H54 (cell line): ENCODE measurements at places on chromosomes 5 and 9.

DNA sequence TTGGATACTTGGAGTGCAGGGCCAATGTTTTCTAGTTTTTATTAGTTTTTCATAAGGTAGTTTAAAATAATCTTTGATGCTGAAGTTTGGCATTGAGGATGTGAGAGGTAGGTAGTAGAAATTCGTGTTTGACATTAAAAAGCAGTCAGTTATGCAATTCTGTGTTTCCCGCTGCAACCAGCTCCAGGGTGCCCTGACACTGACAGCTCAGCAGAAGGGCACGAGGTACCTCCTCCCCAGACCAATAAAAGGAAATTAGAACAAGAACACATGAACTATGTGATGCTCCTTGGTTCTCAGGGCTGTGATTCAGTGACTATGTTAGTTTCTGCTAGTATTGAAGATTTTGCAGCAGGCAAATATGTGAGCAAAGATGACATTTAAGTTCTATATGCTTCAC, 40.2 kb downstream of the NSUN2 start:
- DNase-seq, result no peak

- no peak for DNase-seq
Measured at GRCh38 chr5:5139777-5140478, at the start of gene ADAMTS16. Gene ADAMTS16, plus strand, starts transcription at chr5:5140330. Its CDS starts 138 bp downstream, at chr5:5140468.

GRCh38 chr5:152270096-152270495, 135.0 kb downstream of the NMUR2 start:
- DNase-seq, result no peak

GRCh38 chr9:134179595-134179917, 15.2 kb upstream of the RNU6ATAC start:
- DNase-seq, result no peak

- no peak for DNase-seq
Measured at GRCh38 chr5:142941245-142941644, 171.1 kb downstream of the ARHGAP26 start.

DNA sequence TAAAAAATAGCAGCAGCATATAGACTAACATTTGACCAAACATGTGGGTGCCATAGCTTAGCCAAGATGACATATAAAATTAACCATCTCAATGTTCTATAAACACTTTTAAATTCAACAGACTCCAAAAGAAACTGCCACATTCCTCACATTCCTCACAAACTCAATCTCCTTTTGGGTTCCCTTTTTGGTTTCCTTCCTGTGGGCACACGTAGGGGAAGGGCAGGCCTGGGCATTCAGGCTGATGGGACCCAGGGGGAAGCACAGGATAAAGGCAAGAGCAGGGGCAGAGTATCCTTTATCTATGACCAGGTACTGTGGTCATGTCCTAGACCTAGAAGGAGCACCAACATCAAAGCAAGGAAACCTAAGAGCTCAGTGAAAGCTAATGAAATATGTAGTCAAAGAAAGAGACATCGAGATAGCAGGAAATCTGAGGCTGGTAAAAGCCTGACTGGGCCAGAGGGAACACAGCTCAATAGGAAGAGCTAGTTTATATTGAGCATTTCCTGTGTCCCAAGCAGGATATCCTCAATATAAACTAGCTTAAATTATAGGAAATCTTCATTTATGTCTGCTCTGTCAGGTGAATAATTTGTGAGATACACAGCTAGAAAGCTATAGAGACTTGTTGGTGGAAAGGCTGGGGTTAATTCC, 13.6 kb upstream of the ERAP1 start:
- DNase-seq, result no peak

GRCh38 chr5:160773646-160774410, 78.2 kb downstream of the ATP10B start:
- no peak for DNase-seq

DNA sequence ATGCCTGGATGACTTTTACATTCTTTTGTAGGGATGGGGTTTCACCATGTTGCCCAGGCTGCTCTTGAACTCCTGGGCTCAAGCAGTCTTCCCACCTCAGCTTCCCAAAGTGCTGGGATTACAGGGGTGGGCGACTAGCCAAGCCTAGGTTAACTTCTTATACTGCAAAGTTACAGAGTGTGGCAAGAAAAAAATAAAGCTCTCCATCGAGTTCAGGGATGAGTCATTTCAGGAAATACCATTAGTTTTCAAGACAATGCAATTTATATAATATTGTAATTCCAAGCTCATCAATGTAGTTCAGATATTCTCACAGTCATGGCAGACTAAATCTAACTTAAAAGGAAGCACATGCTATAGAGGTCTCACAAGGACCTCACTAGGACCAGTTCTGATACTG, 11.5 kb upstream of the ABO start:
- no peak for DNase-seq

DNA sequence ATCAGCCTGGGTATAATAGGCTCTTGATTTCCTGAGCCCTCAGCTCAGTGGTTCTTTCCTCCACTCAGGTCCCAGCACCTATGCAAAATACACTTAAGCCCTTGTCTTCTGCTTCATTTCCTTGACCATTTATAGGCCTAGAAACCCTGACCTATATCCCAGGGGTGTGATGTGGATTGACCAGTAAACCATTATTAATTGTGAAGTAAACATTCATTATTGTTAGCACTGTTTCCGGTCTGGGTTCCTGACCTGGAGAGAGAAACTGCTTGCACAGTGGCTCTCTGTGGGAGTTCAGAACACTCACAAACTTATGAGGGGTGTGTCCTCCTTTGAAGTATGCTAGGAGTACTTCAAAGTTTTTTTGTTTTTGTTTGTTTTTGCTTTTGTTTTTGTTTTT, 19.6 kb upstream of the TOMM5 start:
- no peak for DNase-seq

DNA sequence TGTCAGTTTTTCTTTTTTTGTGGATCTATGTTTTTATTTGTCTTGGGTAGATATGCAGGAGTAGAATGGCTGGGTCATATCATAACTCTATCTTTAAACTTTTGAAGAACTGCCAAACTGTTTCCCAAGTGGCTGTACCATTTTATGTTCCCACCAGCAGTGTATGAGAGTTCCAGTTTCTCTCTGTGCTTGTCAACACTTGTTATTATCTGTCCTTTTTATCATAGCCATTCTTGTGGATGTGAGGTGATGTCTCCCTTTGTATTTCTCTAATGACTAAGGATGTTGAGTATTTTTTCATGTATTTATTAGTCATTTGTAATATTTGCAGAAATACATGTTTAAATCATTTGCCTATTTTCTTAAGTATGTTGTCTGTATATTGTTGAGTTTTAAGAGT, 17.4 kb upstream of the FAT2 start:
- DNase-seq, result no peak

DNA sequence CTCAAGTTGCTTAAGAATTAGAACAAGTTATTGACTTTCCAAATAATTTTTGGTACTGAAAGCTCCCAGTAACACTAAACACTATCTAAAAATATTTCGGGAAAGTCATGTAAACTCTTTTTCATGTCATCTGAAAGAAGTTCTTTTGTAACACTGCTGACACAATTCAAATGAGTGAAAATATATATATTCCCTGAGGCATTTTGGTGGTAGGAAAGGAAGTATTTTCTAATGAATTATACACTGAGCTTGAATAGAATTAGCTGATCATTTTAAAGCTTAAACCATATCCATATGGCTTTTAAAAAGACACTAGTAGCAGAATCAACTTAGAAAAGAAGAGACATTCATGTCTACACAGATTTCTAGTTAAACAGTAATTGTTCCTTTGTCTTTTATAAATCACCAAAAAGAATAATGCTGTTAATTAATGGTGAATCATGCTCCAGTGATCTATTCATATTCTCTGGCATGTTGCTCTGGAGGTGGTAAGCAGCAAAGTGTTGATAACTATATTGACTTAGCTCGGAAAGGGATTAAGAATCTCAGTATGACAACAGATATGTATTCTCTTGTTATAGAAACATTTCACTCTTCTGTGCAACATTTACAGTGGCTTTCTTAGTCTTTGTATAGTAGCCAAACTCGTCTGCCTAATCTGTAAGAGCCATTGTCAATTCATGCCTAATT, 27.4 kb upstream of the RFX3 start:
- no peak for DNase-seq

DNA sequence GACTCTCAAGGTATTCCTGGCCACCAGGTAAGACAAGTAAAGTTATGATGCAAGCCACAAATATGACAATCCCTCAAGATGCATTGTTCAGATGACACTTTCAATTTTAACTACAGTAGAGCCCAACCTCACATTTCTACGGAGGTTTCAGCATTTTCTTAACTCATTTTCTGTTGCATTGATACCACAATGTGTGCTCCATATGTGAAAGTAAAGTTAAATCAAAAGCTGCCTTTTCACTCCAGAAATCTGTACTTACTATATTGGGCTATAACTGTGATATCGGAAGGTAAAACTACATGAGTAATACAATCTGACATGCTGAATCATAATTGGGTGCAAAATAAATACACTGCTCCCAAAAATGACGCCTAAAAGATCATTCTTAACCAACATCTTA, 333.6 kb upstream of the MEF2C start:
- DNase-seq, result no peak

- DNase-seq, result no peak
Measured at GRCh38 chr5:156706631-156707030, 143.5 kb upstream of the PPP1R2B start.

DNA sequence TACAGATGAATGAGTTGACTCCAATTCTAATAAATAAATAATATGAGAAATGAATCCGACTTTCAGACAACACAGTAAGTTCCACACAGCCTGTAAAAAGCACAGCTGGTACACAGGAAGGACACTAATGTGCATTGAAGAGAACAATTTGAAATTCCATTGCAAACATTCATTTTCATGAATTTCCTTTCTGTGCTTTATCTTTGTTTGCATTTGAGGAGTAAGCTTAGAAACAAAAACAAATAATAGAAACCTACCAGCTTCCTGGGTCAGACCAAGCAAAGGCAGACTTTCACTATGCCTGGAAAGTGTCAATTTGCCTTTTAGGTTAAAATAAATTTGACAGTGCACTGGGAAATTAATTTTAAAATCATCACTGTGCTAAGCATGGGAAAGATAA, 143.8 kb upstream of the VLDLR start:
- DNase-seq, result no peak

DNA sequence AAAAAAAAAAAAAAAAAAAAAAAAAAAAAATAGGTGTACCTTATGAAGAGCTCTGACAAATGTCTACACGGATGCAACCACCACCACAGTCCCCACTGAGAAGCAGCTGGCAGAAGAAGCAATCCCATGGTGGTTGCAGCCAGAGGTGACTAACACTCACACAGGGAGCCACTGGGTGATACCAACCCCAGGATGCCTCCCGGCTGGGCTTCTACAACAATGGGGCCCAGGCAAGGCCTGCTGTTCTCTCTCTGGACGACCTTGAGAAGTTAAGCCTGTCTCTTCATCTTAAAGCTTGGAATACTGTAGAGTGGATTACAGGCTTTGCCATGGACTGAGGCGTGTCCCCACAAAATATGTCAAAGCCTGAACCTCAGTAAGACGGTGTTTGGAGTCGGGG, 104.1 kb downstream of the ROR2 start:
- no peak for DNase-seq

- no peak for DNase-seq
Measured at GRCh38 chr5:156473269-156473908, 146.4 kb downstream of the SGCD start.

- DNase-seq, result peak; percentile 69
Measured at GRCh38 chr9:72022841-72023240, 37.6 kb downstream of the C9orf57 start.

DNA sequence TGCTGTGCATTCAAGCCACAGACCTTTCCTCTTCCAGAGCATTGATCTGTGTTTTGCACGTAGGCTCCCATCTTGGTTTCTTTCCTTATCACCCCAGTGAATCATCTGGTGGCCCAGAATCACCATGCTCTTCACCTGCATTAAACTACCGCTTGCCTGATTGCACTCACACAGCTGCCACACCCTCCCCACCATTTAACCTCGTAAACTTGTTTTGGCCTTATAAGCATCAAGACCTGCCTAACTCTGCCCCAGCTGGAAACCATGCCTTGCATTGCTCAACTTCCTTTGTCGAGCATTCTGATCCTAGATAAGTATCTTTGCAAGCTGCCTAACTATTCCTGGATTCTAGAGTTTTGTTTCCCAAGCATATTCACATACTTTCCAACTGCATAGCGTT, 369.6 kb upstream of the SEMA6A start:
- DNase-seq, result no peak

- DNase-seq, result no peak
Measured at GRCh38 chr5:17224858-17225511, 7.6 kb downstream of the BASP1 start.

DNA sequence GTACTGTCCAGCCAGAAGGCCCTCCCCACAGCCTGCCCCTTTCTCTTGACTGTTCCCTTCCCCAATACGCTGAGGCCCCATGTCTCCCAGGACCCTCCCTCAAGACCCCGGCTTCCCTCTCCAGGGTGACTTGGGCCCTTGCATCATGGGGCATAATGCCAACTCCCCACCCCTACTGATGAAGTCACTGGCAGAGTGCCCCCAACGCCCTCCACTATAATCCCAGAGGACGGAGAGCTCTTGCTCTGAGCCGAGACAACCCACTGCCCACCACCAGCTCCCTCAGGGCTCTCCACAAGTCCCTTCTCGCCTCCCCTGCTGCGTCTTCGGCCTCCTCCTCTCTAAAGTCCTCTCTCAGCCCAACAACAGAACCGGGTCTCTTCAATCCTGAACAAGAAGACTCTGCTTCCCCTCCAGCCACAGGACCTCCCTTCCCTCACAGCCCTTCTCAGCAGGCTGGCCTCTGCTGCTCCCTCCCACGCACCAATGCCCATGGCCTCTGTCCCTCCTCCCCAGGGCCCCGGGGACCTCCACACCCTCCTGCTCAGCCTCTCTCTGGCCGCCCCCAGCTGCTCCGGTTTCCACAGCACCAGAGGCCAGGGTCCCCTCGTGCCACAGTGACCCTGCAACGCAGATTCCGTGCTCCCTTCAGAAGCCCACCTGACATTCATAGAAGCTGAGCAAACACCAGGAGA, 47.6 kb downstream of the ADAMTS2 start:
- DNase-seq, result no peak

- no peak for DNase-seq
Measured at GRCh38 chr9:92976431-92976830, 29.1 kb downstream of the FGD3 start.

DNA sequence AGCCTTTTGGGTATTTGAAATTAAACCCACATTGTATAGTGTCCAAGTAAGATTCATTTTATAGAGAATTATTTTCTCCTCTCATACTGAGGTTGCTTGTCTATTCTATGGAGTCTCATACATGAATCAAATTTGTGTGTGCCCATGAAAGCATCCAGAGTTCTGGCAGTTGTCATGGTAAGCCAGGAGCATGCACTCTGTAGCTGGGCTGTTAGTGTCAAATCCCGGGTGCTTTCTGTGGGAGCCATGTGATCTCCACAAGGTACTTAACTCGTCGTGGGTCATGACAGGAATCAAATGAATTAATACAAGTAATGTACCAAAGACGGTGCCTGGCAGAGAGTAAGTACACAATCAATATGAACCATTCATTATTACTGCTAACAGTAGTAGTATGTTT, 58.7 kb downstream of the FBXL7 start:
- no peak for DNase-seq

DNA sequence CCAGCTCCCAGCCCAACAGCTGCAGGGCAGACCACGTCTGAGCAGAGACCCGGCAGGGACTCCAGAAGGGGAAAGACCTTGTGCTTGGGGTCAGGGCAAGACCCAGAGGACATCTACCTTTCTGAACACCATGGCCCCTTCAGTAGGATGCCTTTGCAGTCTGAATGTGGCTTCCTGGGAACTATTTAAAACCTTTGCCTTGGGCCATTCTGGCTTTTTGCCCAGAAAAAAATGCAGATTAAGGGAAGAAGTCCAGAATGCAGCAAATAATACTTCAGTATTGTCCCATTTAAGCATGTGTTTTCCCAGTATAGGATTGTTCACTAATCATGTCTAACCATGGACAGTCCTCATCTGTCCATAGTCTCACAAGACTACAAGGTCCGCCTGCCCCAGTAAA, 67.5 kb upstream of the ERCC6L2 start:
- DNase-seq, result no peak
